ENCODE measurements at places on chromosomes 7 and 10. TPM values are rescaled to one million over a fixed set of nuclear protein-coding genes. Genes with fewer than 3 reads are reported as not detected.
A peak's percentile ranks its signal among the peaks of the same experiment; 100 is the strongest.

DNA sequence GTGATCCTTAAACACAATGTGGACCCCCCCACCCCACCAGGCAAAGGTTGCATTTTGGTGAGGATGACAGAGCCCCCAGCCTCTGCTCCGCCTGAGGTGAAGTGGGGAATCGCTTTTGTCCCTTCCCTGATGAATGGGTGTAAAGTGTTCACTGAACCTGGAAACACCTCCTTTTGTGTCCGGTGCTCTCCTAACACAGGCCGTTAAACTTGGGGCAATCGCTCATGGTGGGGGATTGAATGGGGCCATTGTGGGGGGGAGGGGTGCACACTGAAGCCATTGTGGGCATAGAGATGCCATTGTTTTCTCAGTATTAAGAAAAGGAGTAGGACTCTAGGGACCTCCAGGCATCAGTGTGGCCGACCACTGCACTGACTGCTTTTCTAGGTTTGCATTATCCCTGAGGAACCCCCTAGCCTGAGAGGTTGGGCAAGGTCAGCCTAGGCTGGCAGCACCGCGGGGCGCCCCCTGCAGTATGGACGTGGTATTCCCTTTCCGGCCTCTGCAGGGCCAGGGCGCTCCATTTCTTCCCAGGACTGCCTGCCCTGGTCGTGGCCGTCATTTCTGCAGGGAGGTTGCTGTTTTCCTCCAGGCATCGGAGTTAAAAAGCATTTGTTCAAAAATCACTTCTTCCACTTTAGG, 158.3 kb downstream of the TCF7L2 start:
- DNase-seq: peak; percentile 35

- DNase-seq: no peak
These were observed 491.9 kb upstream of the PFKP start for GRCh38 chr10:2575460-2575859.

DNA sequence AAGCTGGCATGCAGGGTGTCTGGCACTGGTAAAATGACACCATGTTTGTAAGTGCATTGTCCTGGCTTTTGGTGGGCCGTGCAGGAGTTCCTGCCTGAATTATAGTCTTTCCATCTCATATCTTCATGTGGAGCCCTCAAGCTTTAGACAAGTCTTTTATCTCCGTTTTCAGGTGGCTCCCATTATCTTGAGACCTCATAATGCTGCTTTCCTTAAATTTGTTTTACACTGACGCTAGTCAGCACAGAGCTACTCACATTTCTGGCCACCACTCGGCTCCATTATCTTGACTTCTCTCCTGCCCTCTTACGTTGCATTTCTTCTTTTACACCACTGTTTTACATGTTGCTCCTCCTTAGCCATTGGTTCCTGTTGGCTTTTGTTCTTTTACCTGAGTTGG, 37.2 kb downstream of the LRRC4 start:
- DNase-seq: no peak

DNA sequence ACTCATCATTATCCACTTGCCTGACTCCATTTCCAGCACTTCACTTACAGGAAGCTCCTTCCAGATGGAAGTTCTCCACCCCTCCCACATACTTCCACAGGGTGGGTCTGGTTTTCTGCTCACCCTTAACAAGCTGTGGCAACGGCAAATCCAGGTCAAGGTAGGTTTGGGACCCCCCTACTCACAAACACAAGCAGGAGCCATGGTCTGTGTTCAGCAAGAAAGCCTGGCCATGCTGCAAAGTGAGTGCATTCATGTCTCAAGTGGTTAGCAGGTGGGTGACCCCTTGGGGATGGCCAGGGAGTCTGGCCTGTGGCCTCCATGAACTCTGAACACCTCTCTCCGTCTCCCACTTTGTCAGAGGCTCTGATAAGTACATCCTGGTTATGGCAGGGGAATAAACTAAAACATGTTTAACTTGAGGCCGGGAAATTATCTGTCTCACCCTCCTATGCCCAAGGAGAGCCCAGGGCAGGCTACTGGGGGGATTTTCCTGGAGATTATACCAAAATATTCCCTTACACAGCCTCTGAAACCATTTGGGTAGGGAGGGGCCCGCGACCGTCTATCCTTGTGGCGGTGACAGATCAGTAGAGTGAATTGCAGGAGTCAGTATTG, 844 bp downstream of the XPNPEP1 start:
- no peak for DNase-seq

DNA sequence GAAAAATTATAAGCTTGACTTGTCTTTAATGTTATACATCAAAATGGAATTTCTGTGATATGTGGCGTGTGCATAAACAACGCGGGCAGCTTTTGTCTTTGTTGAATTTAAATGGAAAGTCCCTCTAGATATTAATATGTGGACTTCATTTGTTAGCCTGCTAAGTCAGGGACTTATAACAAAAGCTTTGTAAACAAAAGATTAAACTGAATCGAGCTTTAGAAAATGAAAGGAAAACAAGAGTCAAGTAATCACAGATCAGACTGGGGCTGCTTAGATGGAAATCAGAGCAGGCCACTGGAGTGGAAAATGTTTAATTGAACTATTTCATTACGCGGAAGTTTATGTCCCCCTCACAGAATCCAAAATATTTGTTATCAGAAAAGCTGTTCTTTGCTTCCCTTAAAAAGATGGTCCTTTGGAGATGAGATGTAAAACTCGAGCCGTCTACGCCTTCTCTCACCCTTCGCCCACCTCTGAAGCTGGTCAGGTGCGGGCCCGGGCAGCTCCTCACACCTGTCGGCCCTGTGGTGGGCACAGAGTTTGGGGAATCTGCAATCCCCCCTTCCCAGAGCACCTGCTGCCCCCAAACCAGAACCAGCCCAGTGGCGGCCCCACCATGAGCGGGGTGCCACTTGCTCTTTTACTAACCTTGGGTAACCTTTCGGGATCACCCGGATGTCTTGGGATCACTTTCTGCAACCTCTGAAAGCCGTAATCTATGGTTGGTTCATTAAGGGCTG, 116.2 kb downstream of the EBF3 start:
- DNase-seq: no peak

DNA sequence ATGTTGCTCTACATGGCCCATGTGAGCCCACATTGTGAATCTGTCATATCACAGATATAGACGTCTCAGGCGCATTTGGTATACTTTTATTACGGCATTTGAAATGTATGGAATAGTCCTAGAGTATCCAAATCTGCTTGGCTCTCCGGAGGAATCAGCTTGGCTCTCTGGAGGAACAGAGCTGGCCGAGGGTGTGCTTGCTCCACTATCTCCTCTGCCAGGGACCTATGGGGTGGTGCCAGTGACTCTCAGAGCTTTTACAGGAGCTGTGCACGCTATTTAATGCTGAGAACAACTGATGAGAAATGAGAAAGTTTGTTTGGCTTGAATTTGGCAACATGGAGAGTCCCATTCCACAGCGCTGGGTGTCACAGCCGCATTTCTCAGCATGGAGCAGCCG, 144.0 kb downstream of the ZMYND11 start:
- no peak for DNase-seq

DNA sequence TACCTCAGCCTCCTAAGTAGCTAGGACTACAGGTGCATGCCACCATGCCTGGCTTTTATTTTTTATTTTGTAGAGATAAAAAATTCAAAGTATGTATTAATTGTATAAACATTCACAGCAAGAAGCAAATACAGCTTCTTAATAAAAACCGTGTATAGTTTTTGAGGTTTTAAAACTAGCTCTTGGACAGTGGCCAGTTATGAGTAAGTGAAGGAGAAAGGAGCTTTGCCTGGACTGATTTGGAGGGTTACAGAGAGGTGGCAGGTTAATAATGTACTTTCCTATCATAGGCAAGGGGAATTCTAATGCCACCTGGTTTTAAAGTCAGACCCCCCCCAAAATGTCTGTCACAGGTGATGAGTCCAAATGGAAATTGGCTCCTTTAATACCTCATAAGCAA, 43.4 kb downstream of the ZNRF2 start:
- DNase-seq: no peak

- DNase-seq: no peak
These were observed 72.8 kb upstream of the CUX1 start for GRCh38 chr7:101744588-101744987.

- DNase-seq: no peak
These were observed 143.9 kb upstream of the MGMT start for GRCh38 chr10:129322933-129323820.

DNA sequence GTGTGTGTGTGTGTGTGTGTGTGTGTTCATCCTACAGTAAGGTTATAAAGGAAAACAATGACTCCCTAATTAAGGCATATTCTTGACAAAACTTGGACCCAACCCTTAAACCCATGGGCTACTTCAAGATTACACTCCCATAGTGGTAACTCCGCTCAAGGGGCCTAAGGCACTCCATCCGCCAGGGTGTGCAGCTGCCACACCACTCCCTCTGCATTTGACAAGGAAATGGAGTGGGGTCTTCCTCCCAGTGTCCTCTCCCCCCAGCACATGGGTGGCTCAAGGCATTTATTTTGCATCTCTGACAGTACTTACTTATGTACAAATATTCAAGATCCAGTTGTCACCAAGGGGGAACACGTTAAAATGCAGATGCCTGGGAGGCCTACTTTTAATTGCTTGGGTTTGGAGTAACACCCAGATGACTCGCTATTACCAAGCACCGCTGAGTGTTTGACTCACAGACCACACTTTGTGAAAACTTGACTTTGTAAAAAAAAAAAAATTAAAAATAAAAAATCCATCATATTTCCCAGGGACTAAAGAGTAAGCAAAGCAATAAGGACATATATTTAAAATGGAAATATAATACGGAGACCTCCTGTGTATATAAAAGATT, 53.0 kb upstream of the AGR3 start:
- DNase-seq: no peak

GRCh38 chr10:6279540-6280267, 77.0 kb downstream of the PFKFB3 start:
- DNase-seq: no peak

DNA sequence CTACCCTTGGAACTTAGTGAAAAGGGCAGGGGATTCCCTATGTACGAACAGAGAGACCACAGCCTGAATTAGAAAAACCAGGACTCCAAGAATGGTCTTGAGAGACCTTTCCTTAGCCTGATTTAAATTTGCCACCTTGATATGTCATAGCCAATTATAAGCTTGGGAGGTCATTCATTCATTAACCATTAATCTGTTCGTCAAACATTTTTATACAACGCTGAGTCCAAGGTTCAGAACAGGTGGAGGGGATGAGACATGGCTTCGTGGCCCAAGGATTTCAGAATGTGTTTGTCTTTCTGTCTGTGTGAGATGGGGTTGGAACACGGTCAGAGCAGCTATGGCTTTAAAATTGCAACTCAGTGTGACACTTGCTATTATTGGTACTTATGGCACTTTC, 158.0 kb downstream of the PAXIP1 start:
- DNase-seq: no peak

DNA sequence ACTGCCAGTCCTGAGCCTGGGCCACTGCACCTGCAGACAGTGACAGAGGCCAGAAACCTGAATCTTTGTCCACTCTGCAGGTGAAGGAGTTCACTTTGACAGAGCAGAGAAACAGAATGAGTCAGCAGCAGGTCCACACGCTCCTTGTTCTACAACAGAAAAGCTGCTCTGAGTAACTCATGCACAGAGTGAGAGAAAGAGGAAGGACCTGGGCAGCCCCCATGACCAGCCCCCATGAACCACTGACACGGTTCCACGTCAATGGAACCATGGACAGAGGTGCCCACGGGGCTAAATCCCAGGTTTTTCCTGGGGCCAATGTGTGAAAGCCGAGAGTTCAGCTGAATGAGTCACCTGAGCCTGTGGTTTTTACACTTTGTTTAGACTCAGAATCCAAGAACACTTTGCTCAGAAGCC, 40.8 kb upstream of the CTBP2 start:
- no peak for DNase-seq

GRCh38 chr7:111162692-111163091, 71.8 kb downstream of the LRRN3 start:
- DNase-seq: no peak

The ZNF248 gene
- polyA plus RNA-seq: 8.6 TPM

The GNGT1 gene
- polyA plus RNA-seq: not detected

The ERV3-1 gene
- polyA plus RNA-seq: 3.0 TPM

All from heart right ventricle (tissue), 16 donors.